Spinal cord (tissue), 10 donors: ENCODE measurements at places on chromosomes 4 and X. TPM values are rescaled to one million over a fixed set of nuclear protein-coding genes. Genes with fewer than 3 reads are reported as not detected.

- DNase-seq = no peak
These were observed 63.3 kb upstream of the RELL1 start for GRCh38 chr4:37749398-37749988.

GRCh38 chrX:28757290-28757689, 170.0 kb downstream of the IL1RAPL1 start:
- DNase-seq = no peak

GRCh38 chr4:101792056-101792590, 1.6 kb downstream of the BANK1 start:
- DNase-seq = no peak

- DNase-seq = no peak
These were observed 33.1 kb upstream of the GPR34 start for GRCh38 chrX:41655631-41656030.

- DNase-seq = no peak
These were observed 21.1 kb downstream of the ACOX3 start for GRCh38 chr4:8419222-8420041.

- DNase-seq = no peak
These were observed 85.3 kb downstream of the ZNF518B start for GRCh38 chr4:10371869-10372471.

DNA sequence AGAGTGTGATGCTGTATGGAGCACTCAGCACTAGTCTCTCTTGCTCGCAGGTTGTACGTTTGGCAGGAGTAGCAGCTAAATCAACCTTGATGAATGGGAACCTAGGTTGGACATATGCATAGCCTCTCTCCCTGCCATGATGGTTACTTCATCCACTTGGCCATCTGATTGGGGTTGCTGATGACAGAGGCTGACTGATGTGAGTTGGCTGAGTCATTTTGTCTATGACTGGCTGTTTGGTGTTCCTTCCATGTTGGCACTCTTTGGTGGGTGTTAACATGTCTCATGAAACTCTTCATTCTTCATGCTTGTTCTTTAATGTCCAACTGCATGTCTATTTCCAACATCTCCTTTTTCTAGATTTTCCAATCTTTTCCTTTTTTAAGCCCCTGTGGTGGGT, 31.6 kb upstream of the SPARCL1 start:
- no peak for DNase-seq

DNA sequence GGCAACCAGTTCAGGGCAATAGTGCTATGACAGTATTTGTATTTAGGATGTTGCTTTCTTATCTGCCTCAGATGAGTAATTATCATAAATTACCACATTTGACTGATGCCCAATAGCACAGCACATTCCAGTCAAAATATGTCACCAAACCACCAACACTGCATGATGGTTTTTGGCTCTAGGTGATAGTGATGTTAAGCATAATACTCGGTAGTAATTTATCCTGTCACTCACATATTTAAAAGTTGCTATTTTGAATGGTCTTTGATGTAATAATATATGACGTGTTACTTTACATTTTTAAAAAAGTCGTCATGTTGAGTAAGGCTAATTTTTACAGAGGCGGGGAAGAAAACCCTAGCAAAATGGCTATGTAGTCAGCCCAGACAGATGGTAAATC, 42.5 kb downstream of the UNC5C start:
- DNase-seq = no peak

DNA sequence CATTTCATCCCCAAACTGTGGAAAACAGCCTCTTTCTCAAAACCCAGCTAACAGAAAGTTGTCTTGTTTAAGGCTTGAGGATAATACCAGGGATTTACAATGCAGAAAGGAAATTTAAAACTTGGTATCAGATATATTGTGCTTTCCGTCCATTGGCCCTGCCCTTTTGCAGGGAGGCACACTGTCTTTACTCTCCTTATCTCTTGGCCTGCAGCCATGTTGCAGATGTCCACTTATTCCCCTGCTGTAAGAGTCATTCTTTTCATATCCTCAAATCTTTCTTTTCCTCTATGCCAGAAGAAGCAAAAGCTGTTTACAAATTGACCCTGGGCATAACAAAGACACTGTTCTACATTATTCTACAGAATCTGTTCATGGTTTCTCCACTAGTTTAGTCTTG, 75.6 kb upstream of the DYNLT3 start:
- DNase-seq = no peak

DNA sequence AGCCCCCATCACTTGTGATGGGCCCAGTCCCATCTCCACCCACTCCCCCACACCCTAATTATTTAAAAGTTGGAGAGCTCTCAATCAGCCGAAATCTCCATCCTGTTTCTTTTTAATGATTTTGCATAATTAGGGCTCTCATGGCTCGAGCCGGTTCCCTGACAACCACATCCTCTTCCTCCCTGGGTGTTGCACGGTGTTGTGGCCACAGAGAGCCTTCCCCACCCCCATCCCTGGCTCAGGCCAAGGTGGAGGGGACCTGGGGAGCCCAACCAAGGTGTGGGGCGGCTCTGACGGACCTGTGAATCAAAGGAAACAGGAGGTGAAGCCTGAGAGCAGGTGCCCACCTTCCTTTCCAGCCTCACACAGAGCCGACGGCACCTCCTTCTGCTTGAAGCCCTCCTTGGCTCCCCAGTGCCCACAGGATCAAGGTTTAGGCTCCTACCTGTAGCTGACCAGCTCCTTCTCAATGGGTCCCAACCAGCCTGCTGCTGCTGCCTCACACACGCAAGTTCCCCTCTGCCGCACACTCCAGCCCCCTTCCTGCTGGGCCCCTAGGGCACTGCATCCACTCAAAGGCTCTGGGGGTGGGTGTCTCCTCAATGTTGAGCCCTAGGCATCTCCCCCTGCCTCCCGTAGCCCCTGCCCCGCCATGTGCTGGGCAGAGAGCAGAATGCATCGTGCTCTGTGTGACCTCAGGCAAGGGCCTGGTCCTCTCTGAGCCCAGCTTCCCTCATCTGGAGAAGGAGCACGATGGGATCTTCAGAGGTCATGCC, 68.7 kb downstream of the WFS1 start:
- DNase-seq = no peak

- no peak for DNase-seq
These were observed 28.8 kb downstream of the NEK1 start for GRCh38 chr4:169583563-169583962.

GRCh38 chr4:22202246-22202974, 253.8 kb upstream of the KCNIP4 start:
- DNase-seq = no peak

DNA sequence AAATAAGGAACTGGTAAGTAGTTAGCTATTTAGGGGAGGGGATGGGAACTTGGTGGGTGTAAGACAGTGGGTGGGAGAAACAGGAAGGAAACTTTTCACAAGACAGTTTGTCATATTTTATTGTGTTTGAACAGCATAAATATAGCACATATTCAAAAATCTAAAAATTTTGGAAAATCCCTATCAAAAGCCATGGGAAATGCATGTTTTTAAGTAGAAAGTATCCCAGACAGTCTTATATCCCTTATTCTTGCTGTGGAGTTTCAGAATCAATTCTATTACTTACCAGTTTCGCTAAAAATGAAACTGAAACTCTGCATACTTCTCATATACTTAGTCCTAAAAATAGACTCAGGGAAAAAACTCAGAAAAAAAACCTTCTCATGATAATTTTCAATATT, 22.3 kb upstream of the RASGEF1B start:
- no peak for DNase-seq

GRCh38 chr4:4789462-4789861, 70.0 kb upstream of the MSX1 start:
- DNase-seq = no peak

- no peak for DNase-seq
These were observed 735.8 kb upstream of the ATOH1 start for GRCh38 chr4:93092765-93093164.

DNA sequence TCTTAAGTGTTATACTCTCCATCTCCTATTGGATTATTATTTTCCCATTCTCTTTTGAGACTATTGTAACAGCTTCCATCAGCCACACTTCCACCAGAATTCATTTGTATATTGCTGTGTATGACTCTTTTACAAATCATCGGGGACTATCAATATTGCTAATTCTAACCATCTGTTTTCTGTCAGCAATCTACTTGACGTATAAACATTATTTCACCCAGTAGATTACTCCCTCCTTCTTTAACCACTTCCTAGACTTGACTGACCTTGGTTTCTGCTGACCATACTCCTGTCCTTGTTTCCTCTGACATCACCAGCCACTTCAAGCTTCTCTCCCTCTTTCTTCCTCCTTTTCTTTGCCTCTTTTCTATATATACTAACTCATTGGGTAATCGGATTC, 402.9 kb downstream of the PCDH18 start:
- no peak for DNase-seq

DNA sequence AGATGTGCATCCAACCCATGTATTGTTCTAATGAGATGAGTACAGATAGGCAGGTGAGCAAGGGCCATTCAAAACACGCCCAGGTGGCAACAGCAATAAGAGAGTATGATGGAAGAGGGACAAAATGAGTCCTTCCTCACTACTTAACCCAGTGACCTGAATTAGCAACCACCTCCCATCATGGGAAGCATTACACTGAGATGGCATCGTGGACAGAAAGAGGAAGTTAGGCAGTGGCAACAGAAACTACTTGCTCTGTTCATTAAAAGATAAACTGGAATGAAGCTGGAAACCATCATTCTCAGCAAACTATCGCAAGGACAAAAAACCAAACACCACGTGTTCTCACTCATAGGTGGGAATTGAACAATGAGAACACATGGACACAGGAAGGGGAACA, 17.2 kb downstream of the RXFP1 start:
- DNase-seq = no peak

The ERCC6L gene
- 1.3 TPM for polyA plus RNA-seq

The PNMA5 gene
- polyA plus RNA-seq = 6.6 TPM

The DMD gene
- polyA plus RNA-seq = 32.0 TPM

The CNGA1 gene
- polyA plus RNA-seq = 0.49 TPM

The C4orf51 gene
- polyA plus RNA-seq = not detected

The PAGE1 gene
- polyA plus RNA-seq = not detected
